ENCODE measurements at places on chromosomes 5 and 9.

- no peak for DNase-seq
Measured at GRCh38 chr5:43117092-43117491, 3.6 kb upstream of the ZNF131 start.

GRCh38 chr5:40790947-40791593, 7.1 kb downstream of the PRKAA1 start:
- DNase-seq, result no peak

- DNase-seq, result no peak
Measured at GRCh38 chr5:9104571-9105339, 441.1 kb downstream of the SEMA5A start.

DNA sequence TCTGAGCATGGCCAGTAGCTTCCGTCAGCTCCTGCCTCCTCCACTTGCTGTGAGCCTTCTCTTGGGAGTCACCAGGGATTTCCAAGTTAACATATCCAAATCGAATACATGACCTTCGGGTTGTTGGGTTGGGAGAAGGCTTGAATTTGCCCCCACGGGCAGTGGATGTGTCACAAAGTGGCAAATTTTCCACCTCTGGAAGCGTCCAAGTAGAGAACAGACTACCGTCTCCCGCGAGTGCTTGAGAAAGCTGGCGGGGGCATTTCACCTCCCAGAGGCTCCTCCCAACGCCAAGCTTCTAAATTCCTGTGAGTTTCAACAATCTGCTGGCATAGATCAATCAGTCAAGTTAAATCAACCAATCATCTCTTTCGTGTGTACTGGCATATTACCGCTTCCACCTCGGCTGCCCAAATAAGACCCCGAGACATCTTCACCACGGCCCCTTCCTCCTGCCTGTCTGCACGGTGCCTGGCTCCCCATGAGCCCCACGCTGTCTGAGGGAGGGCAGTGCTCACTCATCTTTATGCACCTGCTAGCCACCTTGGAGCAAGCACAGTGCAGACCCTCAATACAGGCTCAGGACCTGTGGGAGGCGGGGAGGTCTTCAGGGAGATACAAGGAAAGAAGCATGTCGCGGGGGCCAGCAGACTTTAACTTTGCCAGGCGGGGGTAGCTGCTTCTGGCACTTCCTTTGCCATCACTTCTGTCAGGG, 79.1 kb downstream of the MRPL36 start:
- no peak for DNase-seq

DNA sequence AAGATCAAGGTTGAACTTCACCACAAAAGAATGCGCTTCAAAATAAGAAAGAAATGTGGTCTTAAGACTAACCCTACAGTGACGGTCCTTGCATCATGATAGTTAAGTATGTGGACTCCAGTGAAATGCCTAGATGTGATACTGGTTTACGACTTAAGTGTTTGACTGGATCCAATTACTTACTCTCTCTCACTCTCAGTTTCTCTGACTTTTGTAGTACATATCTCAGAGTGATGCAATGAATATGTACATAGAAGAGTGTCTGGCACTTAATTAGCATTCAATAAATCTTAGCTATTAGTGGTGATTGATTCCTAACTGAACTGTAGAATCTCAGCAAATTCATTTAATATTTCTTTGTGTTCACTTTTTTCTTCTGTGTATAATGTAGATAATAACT, 411.7 kb upstream of the ITGA1 start:
- no peak for DNase-seq

GRCh38 chr9:96871176-96871575, 16.9 kb upstream of the ZNF782 start:
- no peak for DNase-seq

DNA sequence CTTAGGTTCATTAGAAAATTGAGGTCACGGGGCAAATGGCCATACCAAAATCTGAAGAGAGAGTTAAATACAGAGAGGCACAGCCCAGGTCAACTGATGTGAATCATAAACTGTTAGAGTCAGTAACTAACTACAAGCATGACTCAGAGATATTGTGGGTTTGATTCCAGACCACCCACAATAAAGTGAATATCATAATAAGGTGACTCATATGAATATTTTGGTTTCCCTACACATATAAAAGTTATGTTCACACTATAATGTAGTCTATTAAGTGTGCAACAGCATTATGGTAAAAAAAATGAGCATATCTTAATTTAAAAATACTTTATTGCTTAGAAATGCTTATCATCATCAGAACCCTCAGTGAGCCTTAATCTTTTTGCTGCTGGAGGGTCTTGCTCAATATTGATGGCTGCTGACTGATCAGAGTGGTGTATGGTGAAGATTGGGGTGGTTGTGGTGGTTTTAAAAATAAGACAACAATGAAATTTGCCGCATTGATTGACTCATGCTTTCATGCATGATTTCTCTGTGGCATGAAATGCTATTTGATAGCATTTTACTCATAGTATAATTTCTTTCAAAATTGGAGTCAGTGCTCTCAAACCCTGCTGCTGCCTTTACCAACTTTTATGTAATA, 53.1 kb upstream of the EDIL3 start:
- DNase-seq, result no peak

- no peak for DNase-seq
Measured at GRCh38 chr9:121286973-121287741, 19.2 kb downstream of the GSN start.

DNA sequence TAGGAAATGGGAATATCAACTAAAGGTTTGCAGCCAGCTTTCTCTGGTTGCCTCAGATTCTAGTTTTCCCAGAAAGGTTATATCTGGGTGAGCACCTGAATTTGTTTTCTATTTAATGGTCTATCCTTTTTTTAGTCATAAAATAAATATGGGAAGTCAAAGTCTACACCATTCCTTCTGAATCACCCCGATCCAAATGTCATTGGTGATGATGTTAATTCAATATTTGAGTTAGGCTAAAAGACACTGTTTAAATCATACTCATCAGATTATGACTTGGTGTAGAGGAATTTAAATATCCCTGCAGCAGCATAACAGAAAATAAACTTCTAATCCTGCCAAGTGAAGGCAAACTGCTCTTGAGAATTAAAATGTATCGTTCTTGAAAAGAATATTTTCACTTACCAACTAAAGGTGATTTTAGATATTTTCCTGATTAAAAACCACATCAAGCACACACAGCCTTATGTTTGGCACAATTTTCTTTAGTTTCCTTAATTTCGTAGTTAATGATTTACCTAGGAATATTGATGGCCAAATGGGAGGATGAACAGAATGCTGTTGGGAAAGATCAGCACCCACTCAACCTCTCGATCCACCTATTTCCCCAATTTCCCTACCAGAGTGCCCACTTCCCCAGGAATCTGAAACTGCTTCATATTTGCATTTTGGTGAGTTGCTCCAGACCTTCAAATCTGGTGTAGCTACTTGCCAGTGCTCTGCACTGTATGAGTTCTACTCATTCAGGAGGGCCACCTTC, 103.1 kb upstream of the TSLP start:
- DNase-seq, result no peak

GRCh38 chr5:14871214-14872069, at the start of gene ANKH:
TSS of gene ANKH (minus strand) at chr5:14871778. CDS start at chr5:14871447, 331 bp downstream.
- no peak for DNase-seq

DNA sequence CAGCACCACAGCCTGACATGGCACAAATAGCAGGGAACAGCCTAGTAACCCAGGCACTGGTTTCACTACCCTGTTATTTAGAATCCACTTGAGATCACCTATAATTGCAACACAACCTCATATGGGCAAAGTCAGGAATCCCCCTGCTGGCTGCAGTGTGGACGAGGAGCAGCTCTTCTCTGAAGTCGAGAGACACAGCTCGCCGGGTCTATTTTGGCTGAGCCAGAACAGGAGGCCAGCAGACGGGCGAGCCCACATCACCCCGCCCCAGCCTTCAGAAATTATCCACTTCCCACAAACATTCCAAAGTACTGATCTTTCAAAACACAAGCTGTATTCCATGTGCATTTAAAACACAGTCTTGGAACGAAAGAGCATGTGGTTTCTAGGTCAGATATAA, 179.0 kb downstream of the ROR2 start:
- no peak for DNase-seq

GRCh38 chr9:12394105-12394504, 299.1 kb upstream of the TYRP1 start:
- no peak for DNase-seq

- DNase-seq, result no peak
Measured at GRCh38 chr5:102539996-102540728, 41.4 kb upstream of the SLCO6A1 start.

DNA sequence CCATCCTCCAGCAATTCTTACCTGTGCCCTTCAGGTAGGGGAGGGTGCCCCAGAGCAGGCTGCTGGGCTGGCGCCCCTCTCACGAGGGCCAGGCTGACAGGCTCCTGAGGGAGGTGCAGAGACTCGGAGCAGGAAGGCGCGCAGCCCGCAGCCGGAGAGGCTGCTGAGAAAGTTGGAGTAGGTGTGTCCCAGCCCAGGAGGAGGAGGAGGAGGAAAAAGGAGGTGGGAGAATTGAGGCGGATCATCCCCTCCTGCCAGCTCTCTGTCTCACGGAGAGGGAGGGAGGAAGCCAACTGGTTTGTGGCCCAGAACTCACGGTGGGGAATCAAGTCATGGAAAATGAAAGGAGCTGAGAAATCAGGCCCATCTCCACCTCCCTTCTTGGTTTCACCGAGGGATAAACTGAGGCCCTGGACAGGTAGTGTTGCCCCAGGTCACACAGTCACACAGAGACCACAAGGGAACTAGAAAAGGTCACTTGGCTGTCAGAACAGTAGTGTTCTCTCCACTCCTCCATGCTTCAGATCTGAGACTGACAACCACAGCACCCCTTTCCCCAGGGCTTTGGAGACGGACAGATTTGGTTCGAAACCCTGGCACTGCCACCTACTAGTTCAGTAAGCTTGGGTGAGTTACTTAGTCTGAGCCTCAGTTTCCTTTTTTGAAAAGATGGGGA, at the start of gene FAT2:
Gene FAT2 (minus strand): TSS at position 188 of the 676 bp plus-strand sequence. CDS start 22,400 bp downstream, outside the sequence.
- no peak for DNase-seq

DNA sequence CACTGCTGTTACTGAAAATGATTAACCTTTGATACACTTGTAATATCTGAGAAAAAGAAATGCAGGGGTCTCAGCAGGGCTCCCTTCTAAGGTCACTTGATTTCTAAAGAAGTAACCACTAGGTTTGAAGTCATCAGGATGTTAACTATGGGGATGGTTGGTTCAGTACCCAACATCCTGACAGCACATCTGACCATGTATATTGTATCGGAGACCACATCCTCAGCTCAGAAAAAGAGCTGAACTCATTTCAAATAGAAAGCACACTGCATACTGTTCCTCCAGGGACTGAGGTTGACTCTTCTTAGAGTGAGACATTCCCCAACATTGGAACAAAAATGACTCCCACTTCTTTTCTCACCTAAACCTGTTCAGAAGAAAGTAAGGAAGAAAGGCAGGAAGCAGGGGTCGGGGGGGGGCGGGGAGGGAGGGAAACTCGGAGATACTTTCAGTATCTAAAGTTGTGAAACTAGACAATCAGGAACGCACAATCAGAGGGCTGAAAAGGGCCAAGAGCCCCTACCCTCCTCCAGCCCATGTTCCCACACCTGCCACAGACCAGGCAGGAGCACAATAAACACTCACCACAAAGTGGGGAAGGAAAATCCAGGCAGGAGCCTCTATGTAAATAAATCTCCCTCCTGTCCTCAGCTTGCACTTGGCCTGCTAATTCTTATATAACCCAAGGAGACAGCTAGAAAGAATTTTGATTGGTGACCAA, 730 bp upstream of the GZMA start:
- DNase-seq, result no peak

DNA sequence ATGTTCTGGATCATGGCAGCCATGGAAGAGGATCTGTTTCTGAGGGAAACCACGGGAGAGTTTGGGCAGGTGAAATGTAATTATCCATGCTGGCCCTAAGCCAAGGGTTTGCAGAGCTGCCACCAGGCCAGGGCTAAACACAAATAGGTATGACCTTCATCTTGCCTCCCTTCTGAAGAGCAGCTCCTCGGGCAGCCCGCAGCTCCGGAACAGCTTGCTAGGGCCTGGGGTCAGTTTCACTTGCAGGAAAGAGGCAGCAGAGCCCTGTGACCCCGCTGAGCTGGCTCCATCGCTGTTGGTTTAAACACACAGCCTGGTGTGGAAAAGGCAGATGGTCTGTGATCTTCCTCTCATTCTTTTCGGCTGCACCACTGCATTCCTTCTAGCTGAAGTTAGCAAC, 141.4 kb downstream of the TMEM38B start:
- no peak for DNase-seq

DNA sequence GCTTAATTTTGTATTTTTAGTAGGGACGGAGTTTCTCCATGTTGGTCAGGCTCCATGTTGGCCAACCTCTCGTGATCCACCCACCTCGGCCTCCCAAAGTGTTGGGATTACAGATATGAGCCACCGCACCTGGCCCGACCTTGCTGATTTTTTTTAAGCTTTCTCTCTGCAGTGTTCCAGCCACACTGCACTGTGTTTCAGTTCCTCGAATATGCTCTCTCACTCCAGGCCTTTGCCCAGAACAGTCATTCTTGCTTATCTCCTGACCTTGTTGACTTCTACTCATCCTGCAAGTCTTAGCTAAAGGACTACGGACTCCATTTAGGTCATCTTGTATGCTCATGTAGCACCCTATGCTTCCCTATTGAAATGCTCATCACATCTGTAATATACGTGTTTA, 3.3 kb downstream of the SNAPC3 start:
- no peak for DNase-seq

GRCh38 chr9:76441551-76442322, 17.2 kb upstream of the GCNT1 start:
- no peak for DNase-seq

- DNase-seq, result no peak
Measured at GRCh38 chr9:25570802-25571201, 107.4 kb downstream of the TUSC1 start.

DNA sequence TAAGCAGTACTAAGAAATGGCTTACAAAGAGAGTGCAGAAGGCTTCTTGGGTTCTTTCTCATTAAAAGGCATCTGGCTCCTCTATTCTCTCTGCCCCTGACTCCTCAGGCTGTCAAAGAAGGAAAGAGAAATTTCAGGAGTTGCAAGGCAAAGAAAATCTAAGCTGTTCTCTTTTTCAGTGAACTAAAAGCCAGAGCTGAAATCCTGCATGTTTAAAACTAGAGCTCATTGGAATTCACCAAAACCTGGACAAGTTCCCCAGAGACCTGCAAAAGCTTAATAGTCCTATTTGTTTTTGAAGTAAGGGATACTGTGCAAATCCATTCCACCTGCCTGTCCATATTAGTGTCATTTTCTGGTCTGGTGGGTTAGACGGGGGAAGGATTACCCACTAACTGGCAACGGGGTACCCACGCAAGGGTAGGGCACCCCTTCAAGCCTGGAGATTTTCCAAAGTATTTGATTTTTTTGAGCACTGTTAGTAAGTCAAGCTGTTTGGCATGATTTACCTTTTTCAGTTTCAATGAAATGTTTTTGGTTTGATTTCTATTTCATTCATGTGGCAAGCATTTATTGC, 179.3 kb downstream of the FSTL4 start:
- no peak for DNase-seq

- no peak for DNase-seq
Measured at GRCh38 chr5:73418244-73418691, 30.3 kb downstream of the FOXD1 start.
